Activated CD8-positive, alpha-beta T cell treated with anti-CD3 and anti-CD28 coated beads for 36 hours (primary cell): ENCODE measurements at places on chromosomes 3 and 15. TPM values are rescaled to one million over a fixed set of nuclear protein-coding genes. Genes with fewer than 3 reads are reported as not detected.

Gene CSPG5
- 0.54 TPM for total RNA-seq

Gene ADCY5
- total RNA-seq = not detected

- DNase-seq = no peak
Observed at GRCh38 chr3:186219211-186219638, 110.3 kb upstream of the ETV5 start.

GRCh38 chr3:122580470-122580869 is 3.0 kb downstream of the PARP15 start:
- no peak for DNase-seq

DNA sequence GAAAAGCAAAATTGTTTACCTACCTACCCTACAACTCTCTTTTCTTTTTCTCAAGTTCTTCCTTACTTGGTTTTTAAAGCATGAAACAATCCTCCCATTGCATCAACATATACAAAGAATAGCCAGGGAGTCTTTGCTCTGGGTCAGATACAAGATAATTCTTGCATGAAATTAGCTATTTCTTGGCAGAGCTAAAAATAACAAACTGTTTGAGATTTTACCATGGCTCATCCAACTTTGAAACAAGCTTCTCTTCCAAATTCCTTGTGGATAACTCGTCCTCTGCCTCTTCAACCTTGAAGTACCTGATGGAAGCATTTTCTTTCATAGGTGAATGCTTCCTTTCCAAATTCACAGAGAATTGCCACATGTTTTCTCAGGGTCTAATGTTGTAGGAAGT is 9.2 kb upstream of the CBLB start:
- DNase-seq = no peak

GRCh38 chr3:188286087-188286513 is 132.1 kb downstream of the LPP start:
- no peak for DNase-seq

- no peak for DNase-seq
Observed at GRCh38 chr3:178705925-178706324, 169.7 kb downstream of the KCNMB2 start.

GRCh38 chr15:100189849-100190248 is 151.9 kb downstream of the ADAMTS17 start:
- DNase-seq = no peak
